Neural crest cell (in vitro differentiated cells): ENCODE measurements at places on chromosomes 2 and 18.

DNA sequence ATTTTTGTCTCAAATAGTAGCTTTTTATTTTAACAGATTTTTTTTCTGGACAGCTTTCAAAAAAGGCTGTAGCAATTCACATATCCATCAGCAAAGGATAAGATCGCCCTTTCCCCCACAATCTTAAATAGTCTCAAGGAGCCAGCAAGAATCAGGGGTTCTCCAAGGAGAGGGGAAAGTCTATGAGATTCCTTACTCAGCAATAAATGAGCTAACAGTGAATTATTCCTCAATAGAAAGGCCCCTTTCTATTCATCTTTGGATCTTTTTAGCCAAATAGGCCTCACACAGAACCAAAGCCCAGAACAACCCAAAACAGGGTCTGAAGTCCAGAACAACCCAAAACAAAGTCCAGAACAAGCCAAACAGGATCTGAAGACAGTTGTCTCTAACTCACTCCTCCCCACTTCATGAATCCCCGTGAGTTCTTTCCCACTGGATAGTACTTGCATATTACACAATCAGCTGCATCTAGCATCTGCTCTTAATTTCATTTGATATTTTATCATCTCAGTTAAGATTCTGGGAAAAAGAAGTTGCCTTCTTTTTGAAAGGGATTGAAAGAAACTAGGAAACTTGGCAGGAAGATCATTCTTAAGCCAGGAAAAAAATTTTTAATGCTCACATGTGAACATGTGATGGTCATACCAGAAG lies 3.4 kb upstream of the DHRS9 start:
- no peak for DNase-seq

DNA sequence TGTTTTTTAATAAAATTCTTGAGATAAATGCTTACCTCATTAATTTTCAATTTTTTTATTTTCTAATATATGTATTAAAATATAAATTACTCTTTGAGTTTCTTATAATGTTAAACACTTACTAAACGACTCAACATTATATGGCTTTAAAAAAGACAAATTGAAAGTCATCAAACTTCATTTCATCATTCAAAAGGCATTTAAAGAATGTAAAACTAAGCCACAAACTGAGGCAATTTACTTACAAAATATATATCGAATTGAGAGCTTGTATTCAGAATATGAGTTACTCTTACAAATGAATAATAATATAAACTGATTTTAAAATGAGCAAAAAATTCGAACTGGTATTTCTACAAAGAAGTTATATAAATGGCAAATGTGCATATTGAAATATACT lies 1262.2 kb upstream of the PIK3C3 start:
- DNase-seq = no peak

DNA sequence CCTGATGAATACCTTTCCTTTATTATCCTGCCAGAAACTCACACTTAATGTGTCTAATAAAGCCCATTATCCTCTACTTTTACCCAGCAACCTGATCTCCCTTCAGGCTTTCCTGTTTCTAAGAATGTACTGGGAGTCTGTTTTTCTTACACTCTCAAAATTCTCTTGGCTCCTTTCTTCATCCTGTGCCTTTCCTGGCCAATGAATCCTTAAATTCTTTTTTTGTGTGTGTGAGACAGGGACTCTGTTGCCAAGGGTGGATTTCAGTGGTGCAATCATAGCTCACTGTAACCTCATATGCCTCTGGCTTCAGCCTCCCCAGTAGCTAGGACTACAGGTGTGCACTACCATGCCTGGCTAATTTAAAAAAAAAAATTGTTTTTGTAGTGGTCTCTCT lies 72.7 kb downstream of the MAP2 start:
- DNase-seq = no peak

- no peak for DNase-seq
Observed at GRCh38 chr18:54555286-54555685, 35.8 kb upstream of the DYNAP start.

GRCh38 chr18:1916869-1917523 lies 654.3 kb downstream of the METTL4 start:
- DNase-seq = no peak

- no peak for DNase-seq
Observed at GRCh38 chr2:164967781-164968228, 12.5 kb upstream of the SLC38A11 start.

DNA sequence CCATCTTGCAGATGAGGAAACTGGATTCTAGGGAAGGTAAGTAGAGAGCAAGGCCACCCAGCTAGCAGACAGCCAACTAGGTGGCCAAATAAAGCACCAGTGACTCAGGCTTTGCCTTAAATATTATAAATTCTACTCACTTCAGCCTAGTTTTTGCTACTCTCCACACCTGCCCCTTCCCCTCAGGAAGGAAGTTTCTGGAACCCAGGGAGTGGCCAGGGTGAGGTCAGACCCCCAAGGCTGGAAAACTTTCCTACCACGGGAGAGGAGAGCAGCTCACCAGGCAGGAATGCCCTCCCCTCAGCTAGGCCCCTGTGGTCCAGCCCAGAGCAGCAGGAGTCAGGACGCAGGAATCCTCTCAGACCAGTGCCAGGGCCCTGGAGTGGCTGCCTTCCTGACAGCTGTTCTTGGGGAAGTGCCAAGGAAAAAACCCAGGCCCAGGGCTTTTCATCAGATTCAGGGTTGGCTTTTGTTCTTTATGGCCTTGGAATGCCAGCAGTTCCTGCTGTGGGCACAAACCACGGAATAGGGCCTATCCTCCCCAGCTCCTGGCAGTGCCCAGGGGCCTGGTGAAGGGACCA lies 5.1 kb upstream of the PAX8 start:
- DNase-seq = no peak

DNA sequence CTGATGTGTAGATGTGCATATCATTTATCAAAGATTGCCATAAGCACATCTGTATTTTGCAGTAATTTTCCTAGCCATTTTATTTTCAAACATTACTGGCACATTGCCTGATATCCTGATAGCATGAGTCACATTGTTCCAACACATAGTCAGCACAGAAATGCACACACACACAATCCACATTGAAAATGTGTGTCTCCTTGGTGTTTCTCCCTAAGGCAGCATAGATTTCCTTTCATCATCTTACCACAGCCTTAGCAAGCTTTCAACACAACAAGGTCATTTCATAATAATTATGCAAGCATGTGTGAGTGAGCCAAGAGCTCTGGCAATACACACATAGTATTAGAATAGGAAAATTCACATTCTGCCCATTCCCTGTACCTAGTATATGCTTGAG lies 245.4 kb upstream of the MEIS1 start:
- DNase-seq = no peak

DNA sequence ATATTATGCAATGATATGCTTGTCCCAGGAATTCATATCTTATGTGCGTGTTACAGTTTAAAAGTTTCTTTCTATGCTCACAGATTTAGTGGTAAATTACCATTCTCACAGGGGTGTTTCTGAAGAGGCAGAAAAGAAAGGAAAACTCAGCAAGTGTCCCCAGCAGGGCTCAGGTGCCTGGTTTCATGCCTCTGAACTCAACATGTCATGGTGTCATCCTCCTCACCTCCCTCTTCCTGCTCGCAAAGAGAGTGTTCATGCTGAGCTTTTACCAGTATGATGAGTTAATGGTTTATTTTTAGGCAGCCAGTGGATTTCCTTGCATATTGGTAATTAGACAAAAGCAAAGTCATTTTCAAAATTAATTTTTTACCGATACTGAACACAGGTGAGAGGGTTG lies 492.9 kb upstream of the ZEB2 start:
- DNase-seq = no peak

DNA sequence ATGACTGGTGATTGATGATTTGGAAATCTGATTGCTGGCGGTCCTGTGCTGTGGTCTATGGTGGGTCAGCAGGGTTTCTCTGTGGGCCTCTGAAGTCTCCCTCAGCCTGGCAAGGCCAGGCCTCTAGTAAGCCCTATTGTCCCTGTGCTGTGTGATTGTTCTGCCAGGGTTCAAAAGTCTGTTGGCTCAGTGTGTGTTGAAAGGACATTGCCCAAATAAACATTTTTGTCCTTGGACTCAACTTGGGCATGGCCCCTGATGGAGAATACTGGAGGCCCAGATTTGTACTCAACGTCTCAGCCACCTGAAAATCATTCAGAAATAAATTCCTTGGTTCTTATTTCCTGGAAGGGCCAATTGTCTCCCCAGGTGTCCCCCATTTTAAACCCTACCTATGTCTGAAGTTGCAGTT lies 74.4 kb downstream of the MAP4K4 start:
- DNase-seq = no peak

DNA sequence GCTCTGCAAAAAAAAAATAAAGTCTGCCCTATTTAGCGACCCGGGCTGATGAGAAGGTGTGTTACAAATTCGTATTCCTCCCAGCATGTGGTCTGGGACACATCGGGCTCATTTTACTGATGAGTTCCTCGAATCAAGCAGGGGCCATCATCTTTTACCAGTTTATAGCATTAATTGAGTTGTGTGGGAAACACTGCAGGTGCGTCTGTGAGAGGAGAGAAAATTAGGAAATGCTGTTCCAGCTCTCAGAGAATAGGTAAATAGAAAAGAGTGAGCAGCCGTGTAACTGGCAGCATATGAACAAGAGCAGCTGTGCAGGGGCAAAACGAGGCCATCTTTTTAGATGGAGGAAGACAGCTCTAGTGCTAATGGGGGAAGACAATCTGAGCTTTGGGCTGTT lies 216.7 kb downstream of the SETBP1 start:
- DNase-seq = no peak

DNA sequence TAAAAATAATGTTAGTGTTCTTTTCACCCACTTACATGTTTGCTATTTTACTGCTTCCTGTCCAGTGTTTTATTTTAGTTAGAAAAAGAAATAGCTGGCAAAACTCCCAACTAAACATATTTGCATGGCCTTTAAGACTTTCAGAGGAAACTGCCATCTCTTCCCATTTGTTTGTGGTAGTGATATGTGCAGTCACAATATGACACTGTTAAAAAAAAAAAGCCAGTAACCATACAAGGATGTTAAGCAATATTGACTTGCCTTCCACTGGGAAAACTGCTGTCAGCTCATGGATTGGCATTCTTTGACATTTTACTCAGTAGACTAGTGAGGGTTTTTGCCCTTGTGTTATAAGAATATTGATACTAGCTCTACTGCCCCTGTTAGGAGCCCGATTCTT lies 29.1 kb downstream of the XIRP2 start:
- no peak for DNase-seq

GRCh38 chr2:178441426-178441825 lies 9.5 kb downstream of the PRKRA start:
- no peak for DNase-seq

GRCh38 chr18:49050452-49050851 lies 99.7 kb upstream of the SMAD7 start:
- no peak for DNase-seq

DNA sequence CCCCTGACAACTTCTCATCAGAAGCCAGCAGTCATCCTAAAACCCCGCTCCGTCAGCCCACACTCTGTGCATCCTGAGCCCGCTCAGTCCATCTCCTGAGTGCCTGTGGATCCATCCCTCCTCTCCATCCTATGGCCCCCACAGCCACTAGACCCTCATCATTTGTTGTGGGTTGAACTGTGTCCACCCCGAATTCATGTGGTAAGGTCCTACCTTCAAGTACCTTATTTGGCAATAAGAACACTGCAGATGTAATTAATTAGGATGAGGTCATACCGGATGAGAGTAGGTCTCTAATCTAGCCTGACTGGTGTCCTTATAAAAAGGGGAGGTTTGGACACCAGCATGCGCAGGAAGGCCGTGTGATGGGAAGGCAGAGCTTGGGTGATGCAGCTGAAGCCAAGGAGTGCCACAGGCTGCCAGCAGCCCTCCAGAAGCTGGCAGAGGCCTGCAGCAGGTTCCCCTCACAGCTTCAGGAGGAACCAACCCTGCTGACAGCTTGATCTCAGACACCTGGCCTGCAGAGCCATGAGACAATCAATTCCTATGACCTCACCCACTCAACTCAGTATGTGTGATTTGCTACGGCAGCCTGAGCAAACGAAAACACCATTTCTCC lies 192.4 kb downstream of the ZBTB7C start:
- DNase-seq = no peak

DNA sequence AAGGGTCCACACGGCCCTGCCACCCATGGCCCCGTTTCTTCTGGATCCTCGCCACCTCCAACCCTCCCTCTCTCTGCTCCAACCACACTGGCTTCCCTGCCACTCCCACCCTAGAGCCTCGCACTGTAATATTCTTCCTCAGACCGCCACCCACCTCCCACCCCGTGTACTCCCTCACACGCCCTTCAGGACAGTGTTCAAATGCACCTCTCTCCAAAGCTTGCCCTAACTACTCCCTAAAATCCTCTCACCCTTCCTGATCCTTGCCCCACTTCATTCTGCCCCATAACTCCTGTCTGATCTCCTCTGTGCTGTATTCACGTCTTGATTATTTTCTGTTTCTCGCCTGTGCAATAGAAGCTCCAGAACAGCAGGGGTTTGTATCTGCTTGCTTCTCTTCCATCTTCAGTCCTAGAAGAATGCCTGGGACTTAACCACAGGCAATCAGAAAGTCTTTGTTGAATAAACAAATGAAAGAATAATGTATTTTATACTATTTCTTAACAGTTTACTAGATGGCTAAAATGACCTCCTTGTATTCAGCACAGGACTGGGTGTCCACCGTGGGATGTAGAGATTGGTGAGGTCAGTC lies 25.5 kb downstream of the EPB41L3 start:
- no peak for DNase-seq
